Heart left ventricle (tissue), 16 donors: ENCODE measurements at places on chromosomes 1 and 21. TPM values are rescaled to one million over a fixed set of nuclear protein-coding genes. Genes with fewer than 3 reads are reported as not detected.
A peak's percentile ranks its signal among the peaks of the same experiment; 100 is the strongest.

DNA sequence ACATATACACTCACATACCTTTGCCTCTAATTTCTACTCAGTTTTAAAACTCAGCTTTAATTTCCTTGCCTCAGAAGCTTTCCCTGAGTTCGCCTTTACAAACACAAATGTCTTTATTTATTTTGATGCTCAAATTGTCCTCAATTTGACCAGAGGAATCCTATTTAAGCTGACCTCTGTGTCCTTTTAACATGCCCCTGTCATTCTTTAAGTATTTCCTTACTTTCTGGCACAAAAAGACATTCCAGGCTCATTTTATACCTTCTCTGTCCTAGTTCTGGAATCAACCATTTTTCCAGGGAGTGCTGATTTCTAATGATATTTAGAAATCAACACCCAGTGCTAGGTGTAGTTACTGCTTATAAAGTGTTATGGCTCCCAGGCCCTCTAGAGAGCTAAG, 82.5 kb downstream of the OSBPL9 start:
- no peaks in the 10 kb centered on the region for H3K36me3 ChIP-seq
- no peaks in the 10 kb centered on the region for H3K4me1 ChIP-seq
- no peaks in the 10 kb centered on the region for H3K27me3 ChIP-seq
- H3K27ac ChIP-seq, result no peak overlapping the region
- DNase-seq, result no peak

GRCh38 chr1:154956544-154956941, 644 bp upstream of the PBXIP1 start:
- no peaks in the 10 kb centered on the region for H3K36me3 ChIP-seq
- peak; percentile 64 for DNase-seq
- peak overlapping the region; percentile 59 for H3K27ac ChIP-seq

- H3K4me3 ChIP-seq, result no peak overlapping the region
- no peaks in the 10 kb centered on the region for H3K36me3 ChIP-seq
- H3K27me3 ChIP-seq, result no peaks in the 10 kb centered on the region
- H3K4me1 ChIP-seq, result no peaks in the 10 kb centered on the region
- no peak for DNase-seq
- no peak overlapping the region for H3K27ac ChIP-seq
Observed at GRCh38 chr1:87091425-87091824, 177.0 kb downstream of the HS2ST1 start.

DNA sequence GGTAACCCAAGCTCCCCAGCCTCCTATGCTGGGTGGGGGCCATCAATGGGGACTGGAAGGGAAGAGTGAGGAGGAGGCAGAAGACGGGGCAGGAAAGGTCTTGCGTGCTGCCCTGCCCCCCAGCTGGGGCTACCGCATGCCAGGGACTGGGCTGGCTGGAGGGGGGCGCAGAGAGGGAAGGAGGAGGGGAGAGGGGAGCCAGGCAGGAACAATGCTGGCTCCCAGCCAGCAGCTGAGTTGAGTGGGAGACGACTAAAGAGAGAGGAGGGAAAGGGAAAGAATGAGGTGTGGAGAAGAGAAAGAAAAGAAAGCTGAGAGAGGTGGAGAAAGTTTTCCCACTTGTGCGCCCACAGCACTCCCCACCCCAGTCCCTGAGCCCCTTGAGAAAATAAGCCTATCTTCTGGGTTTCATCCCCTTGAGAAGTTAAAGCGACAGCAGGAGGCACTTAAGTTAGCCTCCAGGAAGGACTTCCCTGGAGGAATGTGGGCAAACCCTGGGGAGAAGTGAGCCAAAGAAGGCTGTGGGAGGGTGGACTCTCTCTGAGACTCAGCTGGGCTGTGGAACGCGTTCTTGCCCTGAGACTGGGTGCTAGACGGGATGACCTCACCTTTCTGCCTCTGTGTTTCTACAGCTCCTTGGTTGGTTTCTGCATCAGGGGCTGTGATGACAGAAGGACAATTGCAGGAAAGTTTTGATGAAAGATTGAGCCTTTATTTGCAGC, 12.9 kb upstream of the NES start:
- no peaks in the 10 kb centered on the region for H3K4me1 ChIP-seq
- H3K27me3 ChIP-seq, result peaks cover 41% of the 10 kb centered on the region
- H3K4me3 ChIP-seq, result peak overlapping the region; percentile 3
- H3K27ac ChIP-seq, result no peak overlapping the region
- DNase-seq, result no peak

LGR6 gene
- 0.29 TPM for total RNA-seq

DNA sequence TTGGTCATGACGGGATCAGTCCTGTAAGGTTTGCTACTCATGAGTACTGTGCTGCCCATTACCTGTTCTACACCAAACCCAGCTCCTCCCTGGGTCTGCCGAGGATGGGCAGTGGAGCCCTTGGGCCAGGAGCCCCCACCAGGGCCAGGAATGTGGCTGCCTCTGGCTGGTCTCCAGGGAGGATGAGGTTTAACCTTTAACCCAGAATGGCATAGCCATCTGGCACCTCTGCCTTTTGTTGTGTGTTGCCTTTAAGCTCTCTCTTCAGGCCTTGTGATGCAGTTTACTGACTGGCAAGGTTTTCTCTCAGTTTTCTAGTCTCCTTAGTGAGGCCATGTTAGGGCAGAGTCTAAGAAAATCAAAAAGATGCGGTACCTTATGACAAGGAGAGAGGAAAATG, 38.6 kb downstream of the SIPA1L2 start:
- no peaks in the 10 kb centered on the region for H3K27me3 ChIP-seq
- H3K27ac ChIP-seq, result peak overlapping the region; percentile 63
- DNase-seq, result no peak
- H3K4me1 ChIP-seq, result peaks cover 20% of the 10 kb centered on the region
- no peak overlapping the region for H3K4me3 ChIP-seq

GRCh38 chr1:17893891-17894631, 138.9 kb downstream of the ACTL8 start:
- H3K4me1 ChIP-seq, result peaks cover 15% of the 10 kb centered on the region
- no peak overlapping the region for H3K27ac ChIP-seq
- H3K27me3 ChIP-seq, result no peaks in the 10 kb centered on the region

GBP3 gene
- 30.1 TPM for total RNA-seq

DNA sequence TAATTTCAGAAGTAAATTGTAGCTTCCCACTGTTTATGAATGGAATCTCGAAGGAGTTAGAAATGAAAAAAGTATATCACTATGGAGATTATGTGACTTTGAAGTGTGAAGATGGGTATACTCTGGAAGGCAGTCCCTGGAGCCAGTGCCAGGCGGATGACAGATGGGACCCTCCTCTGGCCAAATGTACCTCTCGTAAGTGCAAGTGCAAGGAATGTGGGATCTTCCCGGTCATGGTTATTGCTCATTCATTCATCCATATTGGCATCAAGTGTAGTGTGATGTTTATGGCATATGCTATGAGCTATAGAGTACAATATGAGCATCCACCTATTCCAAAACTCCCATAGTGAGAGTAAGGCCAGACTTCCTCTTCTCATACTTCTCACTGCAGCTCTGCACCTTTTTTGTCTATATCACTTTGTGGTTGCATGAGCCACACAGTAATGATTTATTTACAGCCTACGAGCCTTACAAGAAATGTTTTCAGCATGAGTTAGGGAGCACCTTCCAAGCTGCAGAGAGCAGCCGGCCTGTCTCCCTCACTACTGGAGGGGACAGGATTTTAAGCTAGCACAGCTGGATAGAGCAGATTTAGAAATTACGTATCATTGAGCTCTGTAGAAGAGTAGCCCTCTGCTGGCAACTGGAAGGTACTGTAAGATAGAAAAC, 24.9 kb upstream of the CR1L start:
- no peaks in the 10 kb centered on the region for H3K27me3 ChIP-seq
- H3K4me3 ChIP-seq, result no peak overlapping the region
- no peak overlapping the region for H3K27ac ChIP-seq
- no peaks in the 10 kb centered on the region for H3K36me3 ChIP-seq
- H3K4me1 ChIP-seq, result no peaks in the 10 kb centered on the region

DNA sequence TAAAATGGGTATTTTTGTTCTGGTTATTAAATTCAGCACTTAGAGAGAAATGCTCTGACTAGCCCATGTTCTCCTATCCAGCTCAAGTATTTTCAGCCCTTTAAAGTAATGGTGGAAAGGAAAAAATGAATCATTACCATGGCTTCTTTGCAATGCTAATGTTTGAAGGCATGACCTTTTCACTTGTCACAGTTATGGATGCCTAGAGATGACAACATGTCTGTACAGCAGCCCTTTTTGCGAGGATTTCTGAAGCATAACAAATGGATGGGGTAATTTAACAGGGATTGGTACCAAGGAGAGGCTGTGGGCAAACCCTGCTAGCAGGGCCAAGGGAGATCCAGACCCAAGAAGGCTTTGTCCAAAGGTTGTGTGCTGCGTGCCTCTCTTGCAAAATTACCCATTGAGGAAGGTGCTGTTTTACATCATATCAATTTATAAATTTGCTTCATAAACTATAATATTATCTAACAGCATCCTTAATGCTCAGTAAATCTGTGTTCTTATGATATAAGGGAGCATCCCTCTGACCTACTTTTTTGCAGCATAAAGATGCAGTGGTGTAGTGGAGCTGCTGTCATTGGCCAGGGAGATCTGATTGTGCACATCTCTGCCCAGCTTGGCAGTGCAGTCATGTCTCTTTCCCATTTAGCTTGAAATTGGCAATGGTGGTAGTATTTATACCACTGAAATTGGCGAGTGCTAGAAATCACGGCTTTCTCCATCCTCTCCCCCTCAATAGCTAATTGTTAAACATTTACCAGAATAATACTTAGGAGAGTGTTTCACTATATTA, 327.1 kb downstream of the PCP4 start:
- H3K4me1 ChIP-seq, result no peaks in the 10 kb centered on the region
- no peak for DNase-seq
- no peak overlapping the region for H3K4me3 ChIP-seq
- no peaks in the 10 kb centered on the region for H3K36me3 ChIP-seq

DNA sequence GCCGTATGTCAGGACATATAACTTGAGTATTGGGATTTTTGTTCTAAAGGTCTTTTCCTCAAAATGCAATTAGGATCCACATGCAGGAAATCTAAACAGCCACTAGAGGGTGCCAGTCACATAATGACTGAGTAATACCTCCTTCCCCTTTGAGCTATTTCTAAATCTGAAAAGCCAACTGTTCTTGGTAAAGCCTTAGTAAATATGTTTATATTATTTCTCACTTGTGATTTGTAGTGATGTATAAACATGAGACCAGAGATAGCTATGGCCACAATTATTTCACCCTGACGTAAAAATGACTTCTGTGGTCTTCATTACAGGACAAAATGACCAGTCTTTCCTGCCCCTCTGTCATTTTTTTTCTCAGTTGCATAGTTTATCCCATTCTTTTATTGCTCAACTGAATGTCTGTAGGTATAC, 41.0 kb upstream of the DR1 start:
- H3K27ac ChIP-seq, result no peak overlapping the region
- DNase-seq, result peak; percentile 41
- H3K27me3 ChIP-seq, result no peaks in the 10 kb centered on the region
- H3K4me3 ChIP-seq, result no peak overlapping the region
- H3K4me1 ChIP-seq, result no peaks in the 10 kb centered on the region
- no peaks in the 10 kb centered on the region for H3K36me3 ChIP-seq

- peak; percentile 81 for DNase-seq
- H3K27ac ChIP-seq, result peak overlapping the region; percentile 73
- no peaks in the 10 kb centered on the region for H3K27me3 ChIP-seq
- H3K4me1 ChIP-seq, result no peaks in the 10 kb centered on the region
- peak overlapping the region; percentile 10 for H3K4me3 ChIP-seq
Observed at GRCh38 chr1:6638226-6638625, 13.6 kb downstream of the THAP3 start.

DNA sequence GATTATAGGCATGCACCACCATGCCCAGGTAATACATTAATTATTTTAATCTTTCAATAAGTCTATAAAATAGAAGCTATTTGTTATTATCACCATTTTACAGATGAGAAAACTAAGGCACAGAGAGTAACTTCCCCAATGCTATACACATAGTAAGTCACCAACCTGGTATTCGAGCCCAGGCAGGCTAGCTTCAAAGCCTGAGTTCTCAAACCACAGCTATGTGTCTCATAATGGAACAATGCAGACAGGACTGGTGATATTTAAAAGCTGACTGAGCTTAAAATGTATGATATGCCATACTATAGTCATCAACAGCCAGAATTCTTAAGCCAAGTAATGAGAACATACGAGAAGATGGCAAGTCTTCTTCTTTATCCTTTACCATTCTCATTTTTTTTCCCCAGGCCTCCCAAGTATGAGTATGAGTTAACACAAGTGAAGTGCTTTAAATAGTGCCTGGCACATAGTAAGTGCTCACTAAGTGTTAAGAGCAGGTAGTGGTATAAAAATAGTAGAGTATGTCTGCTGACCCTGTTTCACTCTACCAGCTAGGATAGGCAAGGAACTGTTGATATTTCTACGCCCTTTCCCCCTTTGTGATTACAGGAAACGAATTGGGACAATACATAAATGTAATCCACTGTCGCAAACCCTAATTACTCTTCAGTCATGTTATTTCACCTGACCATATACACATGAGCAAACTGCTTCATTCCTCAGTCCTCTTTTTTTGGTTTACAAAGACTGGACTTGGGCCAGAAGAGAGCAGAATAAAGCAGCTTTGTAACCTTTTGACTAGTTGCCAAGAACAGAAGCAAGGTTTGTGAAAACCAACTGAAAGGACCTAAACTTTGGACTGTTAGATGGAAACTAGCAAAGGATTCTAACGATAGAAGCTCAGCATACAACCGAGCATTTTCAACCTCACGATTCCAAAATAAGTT, 9.5 kb downstream of the EYA3 start:
- no peaks in the 10 kb centered on the region for H3K27me3 ChIP-seq
- no peak overlapping the region for H3K4me3 ChIP-seq
- peak overlapping the region; percentile 62 for H3K27ac ChIP-seq

MTARC1 gene
- 4.9 TPM for total RNA-seq

DNA sequence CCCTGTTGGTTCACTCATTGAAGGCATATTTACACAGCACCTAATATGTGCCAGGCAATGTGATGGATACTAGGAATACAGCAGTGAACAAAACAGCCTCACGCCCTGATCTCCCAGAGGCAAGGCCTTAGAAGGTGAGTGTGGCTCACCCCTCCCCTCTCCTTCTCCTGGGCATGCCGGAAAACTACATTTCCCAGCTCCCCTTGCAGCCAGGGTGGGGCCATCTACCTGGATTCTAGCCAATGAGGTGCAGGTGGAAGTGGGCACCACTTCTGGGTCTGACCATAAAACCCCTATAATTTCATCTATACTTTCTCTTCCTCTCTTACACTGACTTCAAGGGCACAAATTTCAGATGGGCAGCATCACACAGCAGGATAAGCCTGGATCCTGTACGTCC, 63.8 kb downstream of the FBXO2 start:
- H3K27me3 ChIP-seq, result peaks cover 3% of the 10 kb centered on the region
- H3K27ac ChIP-seq, result no peak overlapping the region
- H3K4me3 ChIP-seq, result no peak overlapping the region
- no peak for DNase-seq
- H3K4me1 ChIP-seq, result no peaks in the 10 kb centered on the region

EPHA10 gene
- 0.05 TPM for total RNA-seq

- no peak overlapping the region for H3K4me3 ChIP-seq
- H3K4me1 ChIP-seq, result no peaks in the 10 kb centered on the region
- no peaks in the 10 kb centered on the region for H3K27me3 ChIP-seq
- DNase-seq, result no peak
Observed at GRCh38 chr21:45208627-45208951, 79.1 kb downstream of the POFUT2 start.

- peaks cover 9% of the 10 kb centered on the region for H3K36me3 ChIP-seq
- no peaks in the 10 kb centered on the region for H3K27me3 ChIP-seq
- no peak overlapping the region for H3K4me3 ChIP-seq
- no peak overlapping the region for H3K27ac ChIP-seq
- no peak for DNase-seq
Observed at GRCh38 chr1:43449708-43450069, 4.0 kb downstream of the HYI start.
